ENCODE measurements at places on chromosomes 2 and 18. TPM values are rescaled to one million over a fixed set of nuclear protein-coding genes. Genes with fewer than 3 reads are reported as not detected.

The CYB5A gene
- 13.4 TPM for total RNA-seq

The IL1RL1 gene
- total RNA-seq = under 0.01 TPM

The KIAA2012 gene
- under 0.01 TPM for total RNA-seq

The MDH1 gene
- total RNA-seq = 248 TPM

The BOK gene
- total RNA-seq = 13.3 TPM

The NAT8 gene
- not detected for total RNA-seq

The DHRS9 gene
- not detected for total RNA-seq

The ELMOD3 gene
- total RNA-seq = 10.8 TPM

The GREB1L gene
- total RNA-seq = not detected

The PSD4 gene
- total RNA-seq = 0.36 TPM

The TEX44 gene
- total RNA-seq = not detected

The DSC3 gene
- under 0.01 TPM for total RNA-seq

The ABHD1 gene
- not detected for total RNA-seq

The NEURL3 gene
- not detected for total RNA-seq

Measured in IMR-90 (cell line).